Activated T-cell treated with anti-CD3 and anti-CD28 coated beads for 1 hour (primary cell): ENCODE measurements at places on chromosomes 6 and 20.

DNA sequence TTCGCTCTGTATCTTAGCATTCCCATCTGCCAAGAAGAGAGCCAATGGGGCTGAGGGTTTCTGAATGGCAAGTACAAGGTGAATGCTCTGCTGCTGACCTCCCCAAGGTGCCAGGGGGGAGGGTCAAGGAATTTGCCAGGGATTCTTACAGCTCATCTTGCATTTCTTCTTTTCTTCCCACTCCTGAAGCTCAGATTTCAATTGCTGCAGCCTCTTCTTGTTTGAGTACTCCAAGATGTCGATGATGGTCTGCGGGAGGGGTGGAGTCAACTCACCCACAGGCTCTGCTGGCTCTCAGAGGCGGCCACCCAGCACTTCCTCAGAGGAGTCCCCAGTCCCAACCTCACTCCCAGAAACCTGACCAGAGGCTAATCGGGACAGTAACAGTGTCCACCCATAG is 12.4 kb downstream of the C20orf96 start:
- DNase-seq, result no peak

DNA sequence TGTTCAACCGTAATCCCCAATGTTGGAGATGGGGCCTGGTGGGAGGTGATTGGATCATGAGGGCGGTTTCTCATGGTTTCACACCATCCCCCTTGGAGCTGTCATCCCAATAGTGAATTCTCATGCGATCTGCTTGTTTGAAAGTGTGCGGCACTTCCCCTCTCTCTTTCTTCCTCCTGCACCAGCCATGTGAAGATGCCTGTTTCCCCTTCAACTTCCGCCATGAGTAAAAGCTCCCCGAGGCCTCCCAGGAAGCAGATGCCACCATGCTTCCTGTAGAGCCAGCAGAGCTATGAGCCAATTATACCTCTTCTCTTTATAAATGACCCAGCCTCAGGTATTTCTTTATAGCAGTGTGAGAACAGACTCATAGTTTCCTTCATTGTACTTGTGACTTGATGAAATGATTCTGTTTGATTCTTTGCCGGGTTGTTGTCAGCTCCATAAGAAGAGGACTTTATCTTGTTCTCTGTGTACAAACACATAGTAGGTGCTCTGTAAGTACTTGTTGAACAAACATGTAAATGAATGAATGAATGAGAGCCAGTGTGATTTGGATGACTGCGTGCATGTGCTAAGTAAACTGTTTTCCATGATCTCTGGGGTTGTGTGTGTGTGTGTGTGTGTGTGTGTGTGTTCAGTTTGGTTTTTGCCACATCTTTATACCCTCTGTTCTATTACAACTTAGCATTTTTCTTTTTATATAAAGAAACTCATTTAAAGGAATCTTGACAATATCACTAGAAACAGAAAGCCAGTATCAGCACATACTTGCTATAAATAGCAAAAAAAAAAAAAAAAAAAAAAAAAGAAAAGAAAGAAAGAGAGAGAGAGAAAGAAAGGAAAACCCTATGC is 22.5 kb upstream of the PTGIS start:
- DNase-seq, result no peak

DNA sequence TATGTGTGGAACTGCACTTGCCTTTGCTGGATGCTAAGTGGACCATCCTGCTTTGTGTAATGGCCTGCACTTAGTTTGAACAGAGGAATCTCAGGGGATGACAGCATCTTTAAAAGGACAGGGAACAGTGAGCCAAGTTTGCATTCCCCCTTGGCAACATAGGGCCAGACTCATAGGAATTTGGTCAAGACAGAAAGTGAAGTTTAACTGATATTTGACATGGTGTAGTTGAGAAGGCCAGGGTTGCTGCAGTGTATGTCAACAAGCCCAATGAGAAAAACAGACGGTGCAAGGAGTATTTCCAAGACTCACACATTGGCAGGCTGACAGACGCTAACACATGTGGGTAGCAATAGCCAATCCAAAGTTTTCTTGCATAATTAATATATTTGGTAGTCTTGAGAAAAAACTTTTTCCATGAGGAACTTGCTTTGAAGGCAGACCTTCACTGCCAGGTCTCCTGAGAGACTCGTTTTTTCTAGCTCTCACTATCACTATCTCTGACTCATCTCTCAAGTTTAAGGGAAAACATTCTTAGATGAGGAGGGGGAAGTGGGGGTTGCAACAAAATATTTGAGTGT is 213.8 kb downstream of the IBTK start:
- no peak for DNase-seq

DNA sequence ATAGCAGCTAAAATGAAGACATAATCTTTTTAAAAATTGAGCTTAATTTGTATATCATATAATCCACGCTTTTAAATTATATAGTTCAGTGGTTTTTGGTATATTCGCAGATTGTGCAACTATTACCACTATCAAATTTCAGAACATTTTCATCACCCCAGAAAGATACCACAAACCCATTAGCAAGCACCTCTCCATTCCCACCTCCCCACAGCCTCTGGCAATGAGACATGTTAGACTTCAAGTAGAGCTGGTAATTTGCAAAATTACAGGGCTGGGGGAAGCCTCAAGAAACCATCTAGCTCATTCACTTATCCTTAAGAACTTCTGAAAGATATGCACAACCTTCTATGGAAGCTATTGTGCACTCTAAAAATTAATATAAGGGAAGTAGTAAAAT is 37.2 kb downstream of the TRMT6 start:
- no peak for DNase-seq

DNA sequence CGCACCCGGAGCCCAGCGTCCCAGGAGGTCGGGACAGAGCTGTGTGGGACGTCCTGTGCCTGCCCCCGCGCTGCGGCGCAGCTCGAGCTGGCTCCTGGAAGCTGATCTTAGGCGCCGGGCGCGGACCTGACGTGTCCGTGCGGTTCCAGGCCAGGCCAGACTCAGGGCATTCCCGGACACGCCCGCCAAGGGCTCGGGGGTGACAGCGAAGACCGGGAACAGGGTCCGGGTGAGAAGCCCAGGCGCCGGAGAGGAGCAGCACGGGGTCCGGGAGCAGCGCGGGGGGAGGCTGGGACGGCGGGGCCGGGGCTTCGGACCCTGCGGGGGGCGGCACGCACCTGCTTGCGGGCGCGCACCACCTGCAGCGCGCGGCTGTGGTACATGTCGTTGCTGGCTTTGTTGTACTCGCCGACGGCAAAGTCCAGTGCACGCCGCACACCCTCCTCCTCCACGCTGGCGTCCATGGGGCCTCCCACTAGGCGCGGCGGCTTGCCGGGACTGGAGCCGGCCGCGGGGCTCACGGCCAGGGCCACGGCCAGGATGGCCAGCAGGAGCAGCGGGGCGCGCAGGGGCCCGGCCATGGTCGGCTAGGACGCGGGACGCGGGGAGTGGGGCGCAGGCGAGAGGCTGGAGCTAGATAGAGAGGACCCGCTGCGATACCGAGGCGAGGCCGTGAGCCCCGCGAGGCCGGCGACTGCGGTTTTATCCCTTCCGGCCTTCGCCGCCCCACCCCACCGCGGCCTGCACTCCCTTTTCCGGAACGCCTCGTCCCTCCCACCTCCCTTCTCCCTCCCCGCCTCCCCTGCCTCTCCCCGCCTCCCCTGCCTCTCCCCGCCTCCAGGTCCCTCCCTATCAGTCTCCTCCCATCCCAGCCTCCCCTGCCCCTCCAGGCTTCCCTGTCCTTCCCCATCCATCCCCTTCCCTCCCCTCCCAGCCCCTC is at the start of gene CST3:
TSS of gene CST3 (minus strand) at position 674 of the 940 bp plus-strand sequence. CDS start at position 581, 93 bp downstream.
- no peak for DNase-seq

GRCh38 chr6:13034316-13034715 is 294.0 kb downstream of the TBC1D7 start:
- DNase-seq, result no peak

GRCh38 chr6:33926451-33926850 is 122.6 kb upstream of the MLN start:
- no peak for DNase-seq

DNA sequence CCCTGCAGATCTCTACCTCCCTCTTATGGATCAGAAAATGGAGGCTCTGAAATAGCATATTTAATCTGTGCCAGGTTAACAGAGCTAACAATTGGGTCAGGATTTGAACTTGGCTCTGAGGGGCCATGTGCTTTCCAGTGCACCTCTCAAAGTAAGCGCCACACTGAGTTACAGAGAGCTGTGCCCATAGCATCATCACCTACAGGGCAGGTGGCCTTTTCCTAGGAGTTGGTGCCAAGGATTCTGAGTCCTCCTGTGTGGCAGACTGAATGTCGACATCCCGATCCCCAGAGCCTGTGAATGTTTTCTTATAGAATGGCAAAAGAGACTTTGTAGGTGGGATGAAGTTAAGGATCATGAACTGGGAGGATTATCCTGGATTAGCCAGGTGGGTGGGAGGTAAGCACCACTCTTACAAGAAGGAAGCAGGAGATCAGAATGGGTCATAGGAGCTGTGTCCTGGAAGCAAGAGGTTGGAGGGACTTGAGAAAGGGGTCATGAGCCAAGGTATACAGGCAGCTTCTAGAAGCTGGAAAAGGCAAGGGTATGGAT is 68.0 kb upstream of the TBC1D7 start:
- no peak for DNase-seq

DNA sequence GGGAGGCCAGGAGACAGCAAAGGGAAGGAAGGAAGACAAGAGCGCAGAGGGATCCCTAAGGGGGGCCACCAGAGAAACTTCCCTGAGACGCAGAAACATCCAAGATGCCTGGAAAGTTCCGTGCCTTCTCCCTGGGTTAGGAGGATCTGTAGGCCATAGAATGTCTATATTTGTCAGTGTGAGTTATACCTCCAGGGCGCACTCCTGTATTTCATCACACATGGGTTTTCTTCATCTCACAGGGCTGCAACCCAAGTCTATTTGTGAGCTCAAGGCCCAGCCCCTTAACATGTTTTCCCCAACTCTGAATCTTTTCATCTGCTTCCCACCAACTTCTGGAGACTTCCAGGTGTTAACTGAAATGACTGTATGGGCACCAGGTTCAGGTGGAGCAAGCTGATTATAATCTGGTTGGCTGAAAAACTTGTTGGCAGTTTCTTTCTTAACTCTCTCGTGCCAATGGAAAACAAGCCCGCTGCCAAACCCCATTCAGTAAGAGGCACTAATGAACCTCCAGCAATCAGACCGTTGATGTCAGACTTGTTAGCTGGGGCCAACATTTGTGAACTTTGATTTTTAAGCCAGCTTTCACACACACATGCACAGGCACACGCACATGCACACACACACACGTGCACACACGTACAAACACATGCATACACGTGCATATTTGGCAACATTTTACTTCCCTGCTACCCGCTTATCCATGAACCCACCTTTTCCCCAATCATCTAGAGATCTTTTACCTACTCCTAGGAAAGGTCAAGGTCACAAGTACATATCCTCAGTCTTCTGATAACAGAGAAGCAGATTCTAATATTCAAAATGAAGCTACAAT is 247.5 kb upstream of the GMDS start:
- no peak for DNase-seq

- no peak for DNase-seq
Observed at GRCh38 chr6:72288592-72288991, 333.3 kb upstream of the KCNQ5 start.

- no peak for DNase-seq
Observed at GRCh38 chr20:4017051-4017712, 1.8 kb upstream of the RNF24 start.

GRCh38 chr6:118678866-118679265 is 27.5 kb upstream of the CEP85L start:
- DNase-seq, result no peak

- DNase-seq, result peak; percentile 15
Observed at GRCh38 chr20:2692036-2692885, at the start of gene EBF4. Gene EBF4 (plus strand): TSS chr20:2692780. CDS start chr20:2693646, 866 bp downstream.

GRCh38 chr20:36812594-36813463 is 39.3 kb upstream of the DSN1 start:
- no peak for DNase-seq

GRCh38 chr6:12047792-12048432 is 35.8 kb downstream of the HIVEP1 start:
- no peak for DNase-seq

DNA sequence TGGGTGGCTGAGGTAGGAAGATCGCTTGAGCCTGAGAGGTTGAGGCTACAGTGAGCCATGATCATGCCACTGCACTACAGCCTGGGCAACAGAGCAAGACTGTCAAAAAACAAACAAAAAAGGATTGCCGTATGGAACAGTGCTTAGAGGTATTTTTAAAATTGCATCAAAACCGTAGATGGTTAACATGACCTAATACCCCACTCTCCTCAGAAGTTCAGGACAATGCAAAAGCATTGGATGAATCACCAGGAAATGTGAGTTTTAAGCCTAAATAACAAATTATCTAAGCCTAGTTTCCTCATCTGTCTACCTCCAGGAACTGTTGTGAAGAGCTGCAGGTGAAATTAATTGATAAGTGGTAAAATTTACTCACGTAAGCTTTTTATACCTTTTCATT is 123.8 kb upstream of the ID4 start:
- no peak for DNase-seq

GRCh38 chr6:116445102-116445501 is 16.1 kb upstream of the CALHM6 start:
- DNase-seq, result no peak

DNA sequence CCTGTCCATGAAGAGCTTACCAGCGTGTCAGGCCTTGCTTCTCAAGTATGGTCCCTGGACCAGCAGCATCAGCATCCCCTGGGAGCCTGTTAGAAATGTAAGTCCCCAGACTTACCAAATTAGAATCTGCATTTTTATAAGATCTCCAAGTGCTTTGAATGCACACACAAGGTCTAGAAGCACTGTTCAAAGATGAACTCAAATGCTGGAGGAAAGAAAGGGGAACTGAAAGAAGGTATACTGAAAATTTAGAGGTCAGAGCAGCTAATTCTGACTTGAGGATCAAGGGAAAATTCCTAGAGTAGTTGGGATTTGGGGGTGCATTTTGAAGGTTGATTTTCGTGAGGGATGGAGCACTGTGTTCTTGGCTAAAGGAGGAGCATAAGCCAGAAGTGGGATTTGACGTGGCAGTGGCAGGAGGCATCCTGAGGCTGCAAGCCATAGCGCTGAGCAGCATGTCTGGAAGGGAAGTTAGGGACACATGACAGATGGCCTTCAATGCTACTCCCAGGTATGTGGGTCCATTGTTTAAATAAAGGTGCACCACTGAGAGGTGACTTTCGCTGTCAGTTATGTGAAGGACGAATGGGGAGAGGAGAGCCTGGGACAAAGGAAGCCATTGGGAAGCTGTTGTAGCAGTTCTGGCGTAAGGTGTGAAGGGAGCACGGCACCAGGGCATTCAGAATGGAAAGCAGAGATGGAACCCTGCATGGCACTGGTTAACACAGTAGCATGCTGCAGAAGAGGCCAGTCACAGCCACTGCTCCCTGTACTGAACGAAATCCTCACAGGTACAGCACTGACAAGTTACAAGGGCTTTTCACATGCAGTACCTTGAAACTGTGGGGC is 36.2 kb downstream of the ARMC2 start:
- DNase-seq, result no peak
